ENCODE measurements at places on chromosomes 16 and 17. TPM values are rescaled to one million over a fixed set of nuclear protein-coding genes. Genes with fewer than 3 reads are reported as not detected.

The KCNJ18 gene
- total RNA-seq = not detected

DNA sequence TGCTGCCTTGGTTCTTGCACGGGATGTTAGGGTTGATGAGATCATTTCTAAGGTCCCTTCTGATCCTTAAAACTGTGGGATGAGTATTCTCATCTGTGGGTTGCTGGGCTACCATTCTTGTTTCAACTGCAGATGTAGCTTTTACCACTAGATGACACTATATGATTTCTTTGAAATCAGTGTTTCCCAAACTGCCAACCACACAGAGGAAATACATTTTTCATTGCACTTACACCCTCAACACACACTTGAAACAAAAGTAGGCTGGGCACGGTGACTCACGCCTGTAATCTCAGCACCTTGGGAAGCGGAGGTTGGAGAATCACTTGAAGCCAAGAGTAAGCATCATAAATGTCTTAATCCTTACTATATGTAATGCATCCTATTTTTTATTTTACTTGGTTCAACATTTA lies 15.3 kb downstream of the LCMT1 start:
- H3K4me3 ChIP-seq = no peak overlapping the region
- H3K4me1 ChIP-seq = no peaks in the 10 kb centered on the region
- peaks cover 8% of the 10 kb centered on the region for H3K36me3 ChIP-seq

- H3K36me3 ChIP-seq = no peaks in the 10 kb centered on the region
- no peak overlapping the region for H3K27ac ChIP-seq
- DNase-seq = no peak
- no peaks in the 10 kb centered on the region for H3K27me3 ChIP-seq
- peaks cover 4% of the 10 kb centered on the region for H3K4me1 ChIP-seq
These were observed 32.6 kb upstream of the RGS9 start for GRCh38 chr17:65104541-65104940.

The ADAD2 gene
- 0.33 TPM for total RNA-seq

The CDK5R1 gene
- total RNA-seq = 0.90 TPM

DNA sequence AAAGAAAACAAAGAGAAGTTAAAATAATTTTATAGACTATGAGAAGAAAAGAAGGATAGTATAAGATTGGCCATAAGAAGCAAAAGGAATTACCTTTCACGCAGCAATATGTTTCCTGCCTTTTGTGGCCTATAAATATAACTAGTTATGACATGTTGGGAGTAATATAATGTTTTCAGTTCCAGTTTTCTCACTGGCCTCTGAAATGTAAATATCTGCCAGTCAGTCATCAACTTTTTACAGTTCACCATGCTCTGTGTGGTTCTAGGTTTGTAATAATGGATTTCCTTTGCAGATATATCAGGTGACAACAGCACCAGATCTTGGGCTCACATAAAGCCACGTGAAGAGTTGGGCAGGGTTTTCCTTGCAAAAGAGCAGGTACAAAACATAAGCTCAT lies 94.3 kb downstream of the ABCA8 start:
- no peak overlapping the region for H3K4me3 ChIP-seq
- no peaks in the 10 kb centered on the region for H3K27me3 ChIP-seq
- no peak overlapping the region for H3K27ac ChIP-seq
- no peak for DNase-seq

- H3K4me3 ChIP-seq = no peak overlapping the region
- DNase-seq = no peak
- H3K36me3 ChIP-seq = no peaks in the 10 kb centered on the region
- H3K27me3 ChIP-seq = no peaks in the 10 kb centered on the region
These were observed 244.1 kb downstream of the CCDC182 start for GRCh38 chr17:57501016-57501415.

GRCh38 chr17:29581583-29582253 lies 7.7 kb downstream of the GIT1 start:
- no peaks in the 10 kb centered on the region for H3K36me3 ChIP-seq
- H3K27me3 ChIP-seq = no peaks in the 10 kb centered on the region
- DNase-seq = no peak
- H3K4me1 ChIP-seq = no peaks in the 10 kb centered on the region
- H3K27ac ChIP-seq = no peak overlapping the region

- no peaks in the 10 kb centered on the region for H3K36me3 ChIP-seq
- no peak for DNase-seq
- no peak overlapping the region for H3K27ac ChIP-seq
These were observed 40.7 kb downstream of the DUSP14 start for GRCh38 chr17:37530420-37530819.

DNA sequence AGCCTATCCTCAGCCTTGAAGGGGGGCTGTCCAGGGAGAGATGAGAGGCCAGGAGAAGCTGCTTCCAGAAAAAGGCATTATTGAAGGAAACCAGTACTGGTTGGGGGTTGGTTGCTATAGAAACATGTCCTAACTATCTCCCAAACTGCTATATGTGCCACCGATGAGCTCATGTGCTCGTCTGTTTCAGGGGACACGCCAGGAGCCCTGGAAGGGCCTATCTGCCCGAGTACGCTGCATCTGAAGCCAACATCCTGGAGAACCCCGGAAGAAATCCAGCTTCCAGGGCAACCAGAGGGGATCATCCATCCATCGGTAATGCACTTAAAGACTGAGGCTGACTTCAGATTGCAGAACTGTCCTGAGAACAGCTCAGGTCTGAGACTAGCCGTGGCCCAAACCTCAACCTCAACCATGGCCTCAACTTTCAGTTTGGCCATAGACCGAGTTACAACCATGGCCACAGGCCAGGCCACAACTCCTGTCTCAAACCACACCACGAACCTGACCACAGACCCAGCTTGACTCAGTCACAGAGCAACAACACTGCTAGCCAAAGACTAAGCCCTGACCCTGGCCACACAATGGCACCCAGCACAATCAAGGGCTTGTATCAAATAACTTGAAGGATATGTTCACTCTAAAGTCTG lies 10.2 kb downstream of the PITPNM3 start:
- no peaks in the 10 kb centered on the region for H3K27me3 ChIP-seq
- H3K36me3 ChIP-seq = no peaks in the 10 kb centered on the region
- no peak overlapping the region for H3K27ac ChIP-seq
- no peak overlapping the region for H3K4me3 ChIP-seq

DNA sequence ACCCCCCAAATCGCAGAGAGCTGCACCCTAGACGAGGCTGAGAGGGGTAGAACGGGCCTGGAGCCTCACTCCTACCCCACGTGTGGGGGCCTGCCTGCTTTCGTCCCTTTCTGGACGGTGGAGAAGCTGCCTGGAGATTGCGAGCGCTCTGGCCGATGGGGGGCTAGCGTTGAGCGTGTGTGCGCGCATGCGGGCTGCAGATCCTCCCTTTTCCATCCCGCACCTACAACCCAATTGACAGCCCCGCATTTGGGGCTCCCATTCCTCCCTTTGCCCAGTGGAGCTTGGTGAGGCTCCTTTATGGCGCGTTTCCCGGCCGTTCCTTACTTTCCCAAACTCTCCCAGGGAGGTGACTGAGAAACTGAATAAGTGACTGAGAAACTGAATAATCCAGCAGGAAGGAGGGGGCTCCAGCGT lies 907 bp upstream of the ESRP2 start:
- H3K4me1 ChIP-seq = no peaks in the 10 kb centered on the region
- peak overlapping the region; percentile 29 for H3K4me3 ChIP-seq
- no peak for DNase-seq
- no peaks in the 10 kb centered on the region for H3K36me3 ChIP-seq
- H3K27ac ChIP-seq = no peak overlapping the region

DNA sequence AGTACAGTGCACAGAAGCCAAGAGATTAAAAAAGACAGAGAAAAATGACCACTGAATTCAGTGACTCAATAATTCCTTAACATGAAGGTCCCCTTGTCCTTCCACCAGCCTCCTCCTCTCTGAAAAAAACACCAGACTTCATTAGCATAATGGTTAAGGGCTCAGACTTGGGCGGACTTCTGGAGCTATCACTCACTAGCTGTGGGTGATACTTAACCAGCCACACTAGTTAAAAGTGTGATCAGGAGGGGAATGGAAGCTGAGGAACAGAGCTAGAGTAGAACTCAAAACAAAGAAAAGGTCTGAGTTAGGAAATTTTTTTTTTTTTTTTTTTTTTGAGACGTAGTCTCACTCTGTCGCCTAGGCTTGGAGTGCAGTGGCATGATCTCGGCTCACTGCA lies 23.2 kb downstream of the ZNF652 start:
- no peak for DNase-seq
- H3K27me3 ChIP-seq = no peaks in the 10 kb centered on the region
- H3K4me1 ChIP-seq = peaks cover 6% of the 10 kb centered on the region
- H3K36me3 ChIP-seq = no peaks in the 10 kb centered on the region

- H3K36me3 ChIP-seq = no peaks in the 10 kb centered on the region
- no peak overlapping the region for H3K4me3 ChIP-seq
- peak overlapping the region; percentile 52 for H3K27ac ChIP-seq
These were observed 41.0 kb upstream of the SREBF1 start for GRCh38 chr17:17877529-17878358.

GRCh38 chr16:25210758-25211157 lies 6.0 kb upstream of the AQP8 start:
- peaks cover 3% of the 10 kb centered on the region for H3K27me3 ChIP-seq
- H3K36me3 ChIP-seq = no peaks in the 10 kb centered on the region
- no peaks in the 10 kb centered on the region for H3K4me1 ChIP-seq
- DNase-seq = no peak

- no peak for DNase-seq
- H3K27ac ChIP-seq = no peak overlapping the region
- H3K4me3 ChIP-seq = no peak overlapping the region
These were observed 88.4 kb downstream of the SPACA3 start for GRCh38 chr17:33080091-33080490.

GRCh38 chr17:16214190-16215001 lies 938 bp downstream of the NCOR1 start:
- peak overlapping the region; percentile 83 for H3K4me3 ChIP-seq
- H3K27ac ChIP-seq = peak overlapping the region; percentile 50
- no peaks in the 10 kb centered on the region for H3K36me3 ChIP-seq
- no peaks in the 10 kb centered on the region for H3K27me3 ChIP-seq

DNA sequence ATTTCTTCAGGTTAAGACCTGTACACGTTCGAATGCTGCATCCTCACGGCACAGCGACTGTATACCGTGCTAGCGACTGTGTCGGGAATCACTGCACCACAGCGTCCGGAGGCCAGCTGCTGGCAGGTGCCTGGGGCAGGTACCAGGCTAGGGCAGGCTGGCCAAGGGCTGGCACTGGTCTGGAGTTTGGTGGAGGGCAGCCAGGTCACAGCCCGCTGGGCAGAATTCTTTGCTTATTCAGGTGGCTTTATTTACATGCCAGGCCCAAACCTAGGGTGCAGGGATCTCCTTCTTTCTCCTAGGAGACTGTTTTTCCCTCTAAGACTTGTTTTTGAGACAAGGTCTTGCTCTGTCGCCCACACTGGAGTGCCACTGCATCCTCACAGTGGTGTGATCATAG lies 37.9 kb downstream of the COTL1 start:
- no peaks in the 10 kb centered on the region for H3K36me3 ChIP-seq
- no peak for DNase-seq
- H3K27ac ChIP-seq = no peak overlapping the region

The MPV17L gene
- total RNA-seq = 2.4 TPM

DNA sequence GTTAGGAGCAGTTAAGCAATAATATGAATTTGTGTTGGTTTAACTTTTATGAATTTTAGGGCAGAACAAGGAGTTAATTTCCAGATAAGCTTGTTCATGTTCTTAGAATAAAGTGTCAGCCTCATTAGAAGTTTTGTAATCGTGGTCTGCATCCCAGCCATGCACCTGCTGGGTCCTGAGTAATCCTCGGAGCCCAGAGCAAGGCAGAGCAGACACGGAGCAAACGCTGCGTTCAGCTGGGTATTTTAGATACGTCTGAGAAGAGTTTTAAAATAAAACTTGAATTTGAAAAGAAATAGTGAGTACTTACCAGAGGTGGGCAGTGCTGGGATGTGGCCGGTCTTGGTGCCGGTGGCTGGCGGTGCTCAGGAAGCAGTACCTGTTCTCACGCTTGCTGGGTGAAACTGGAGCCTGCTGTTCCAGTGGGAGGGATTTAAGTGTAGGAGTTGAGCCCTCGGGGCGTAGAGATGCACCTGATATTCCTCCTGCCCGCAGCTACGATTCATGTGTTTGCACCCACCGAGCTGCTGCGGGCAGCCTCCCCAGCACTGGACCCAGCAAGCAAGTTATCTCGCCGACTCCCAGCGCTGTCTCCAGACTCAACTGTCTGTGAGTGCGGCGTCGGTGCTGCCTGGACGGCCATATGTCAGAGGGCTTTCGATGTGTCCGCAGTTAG lies at the start of gene ZNF750:
Gene ZNF750 (minus strand): TSS at position 406 of the 676 bp plus-strand sequence. CDS start 7,568 bp downstream, outside the sequence.
- H3K27ac ChIP-seq = no peak within 1 kb of the TSS
- peak; percentile 69 for DNase-seq
- no peaks in the 10 kb centered on the region for H3K27me3 ChIP-seq
- no peak within 1 kb of the TSS for H3K4me3 ChIP-seq
- H3K4me1 ChIP-seq = no peaks in the 10 kb centered on the region
- no peaks in the 10 kb centered on the region for H3K36me3 ChIP-seq

The KIF2B gene
- total RNA-seq = not detected

DNA sequence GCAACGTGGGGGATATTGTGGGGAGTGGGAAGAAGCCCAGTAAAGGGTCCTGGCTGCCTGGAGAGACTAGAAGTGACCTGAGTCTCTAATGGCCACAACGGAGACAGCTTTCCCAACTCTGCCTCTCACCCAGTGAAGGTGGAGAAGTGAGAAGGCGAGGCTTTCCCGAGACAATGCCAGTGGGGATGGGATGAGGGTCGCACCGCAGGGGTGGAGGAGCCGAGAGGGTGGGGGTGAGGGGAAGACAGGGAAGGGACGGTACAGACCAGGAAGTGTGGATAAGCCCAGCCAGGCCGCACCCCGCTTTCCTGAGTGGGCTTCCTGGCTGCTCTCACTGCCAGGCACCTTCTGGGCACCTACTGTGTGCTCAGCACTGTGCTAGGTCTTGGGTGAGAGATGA lies 7.5 kb upstream of the SPPL2C start:
- H3K4me1 ChIP-seq = no peaks in the 10 kb centered on the region
- H3K4me3 ChIP-seq = no peak overlapping the region
- H3K27me3 ChIP-seq = no peaks in the 10 kb centered on the region
- no peaks in the 10 kb centered on the region for H3K36me3 ChIP-seq

DNA sequence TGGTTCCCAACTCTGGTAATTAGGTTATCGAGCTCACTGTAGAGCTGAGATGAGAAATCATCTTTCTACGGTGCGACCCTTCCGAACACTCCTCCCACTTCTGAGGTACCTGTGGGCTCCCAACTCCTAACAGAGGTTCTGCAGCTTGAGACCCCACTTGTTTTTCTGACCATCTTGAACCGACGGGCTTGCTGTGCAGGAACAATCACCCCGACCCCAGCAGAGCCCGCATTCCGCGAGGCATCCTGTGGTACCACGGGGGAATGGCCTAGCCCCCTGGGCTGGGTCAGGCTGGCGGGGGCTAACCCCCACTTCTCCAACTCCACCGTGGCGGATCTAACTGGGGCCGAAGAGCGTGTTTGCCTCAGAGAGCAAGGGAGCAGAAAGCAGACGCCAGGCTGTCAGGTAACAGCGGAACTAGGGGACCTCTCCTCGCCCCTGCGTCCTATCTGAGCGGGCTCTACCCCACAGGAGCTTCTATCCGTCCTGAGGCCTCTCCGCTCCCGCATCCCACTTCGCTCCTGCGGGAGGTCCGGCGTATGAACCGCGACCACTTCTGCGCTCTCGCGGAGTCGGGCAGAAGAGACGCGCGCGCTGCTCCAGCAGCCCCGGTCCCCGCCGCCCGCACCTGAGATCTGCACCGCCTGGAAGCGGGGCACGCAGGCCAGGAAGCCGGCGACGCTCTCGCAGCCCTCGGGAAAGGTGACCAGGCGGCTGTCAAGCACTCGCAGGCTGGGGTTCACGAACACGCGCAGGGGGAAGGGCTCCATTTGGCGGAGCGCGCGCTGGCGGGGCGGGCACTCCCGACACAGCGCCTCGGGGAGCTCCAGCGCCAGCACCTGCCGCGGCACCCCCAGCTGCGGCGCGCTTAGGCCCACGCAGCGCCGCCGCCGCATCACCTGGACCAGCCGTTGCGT lies 761 bp downstream of the PDF start:
- DNase-seq = peak; percentile 51
- H3K27ac ChIP-seq = no peak overlapping the region
- H3K4me3 ChIP-seq = peak overlapping the region; percentile 67
- no peaks in the 10 kb centered on the region for H3K27me3 ChIP-seq
- H3K4me1 ChIP-seq = no peaks in the 10 kb centered on the region
- peaks cover 10% of the 10 kb centered on the region for H3K36me3 ChIP-seq

The MFSD6L gene
- total RNA-seq = 0.39 TPM
